ENCODE measurements at places on chromosomes 13 and 19.

- DNase-seq = peak; percentile 4
Observed at GRCh38 chr19:30070968-30071632, 129.1 kb downstream of the URI1 start.

- DNase-seq = no peak
Observed at GRCh38 chr19:42441049-42441445, 1.7 kb downstream of the CXCL17 start.

- DNase-seq = peak; percentile 80
Observed at GRCh38 chr19:15379999-15380647, 536 bp upstream of the AKAP8 start.

- peak; percentile 28 for DNase-seq
Observed at GRCh38 chr13:74575729-74576125, 441.5 kb upstream of the KLF12 start.

GRCh38 chr19:40424637-40425449, 949 bp downstream of the SERTAD1 start:
- no peak for DNase-seq

- DNase-seq = no peak
Observed at GRCh38 chr19:44032001-44032610, 6.9 kb downstream of the ZNF222 start.

DNA sequence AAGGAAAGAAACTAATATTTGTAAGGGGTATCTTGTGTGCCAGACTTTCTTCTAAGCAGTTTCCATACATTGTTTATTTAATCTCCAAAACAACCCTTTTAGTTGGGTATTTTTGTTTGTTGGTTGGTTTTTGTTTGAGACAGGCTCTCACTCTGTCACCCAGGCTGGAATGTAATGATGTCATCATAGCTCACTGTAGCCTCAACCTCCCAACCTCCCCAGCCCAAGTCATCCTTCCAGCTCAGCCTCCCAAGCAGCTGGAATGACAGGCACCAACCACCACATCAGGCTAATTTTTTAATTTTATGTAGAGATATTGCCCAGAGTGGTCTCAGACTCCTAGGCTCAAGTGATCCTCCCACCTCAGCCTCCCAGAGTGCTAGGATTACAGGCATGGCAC, 41.2 kb upstream of the LSM14A start:
- no peak for DNase-seq

DNA sequence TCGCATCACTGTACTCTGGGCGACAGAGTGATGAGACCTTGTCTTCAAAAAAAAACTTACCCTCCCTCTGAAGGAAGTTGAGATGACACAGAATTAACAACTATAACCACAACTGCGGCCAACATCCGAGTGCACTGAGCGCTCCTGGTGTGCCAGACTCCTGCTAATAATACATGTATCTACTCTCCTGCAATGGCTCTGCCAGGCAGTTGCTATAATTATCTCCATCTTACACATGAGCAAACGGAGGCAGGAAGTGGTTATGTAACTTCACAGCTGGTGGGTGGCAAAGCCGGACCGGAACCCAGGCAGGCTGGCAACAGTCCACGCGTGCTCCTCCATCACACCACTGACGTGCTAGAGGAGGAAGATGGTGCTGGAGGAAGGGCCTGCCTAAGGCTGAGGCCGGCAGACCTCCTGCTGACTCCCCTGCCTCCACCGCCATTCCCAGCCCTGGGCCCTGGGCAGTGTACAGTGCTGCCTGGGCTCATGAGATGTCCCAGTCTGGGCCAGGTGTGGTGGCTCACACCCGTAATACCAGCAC, 12.6 kb downstream of the XRCC1 start:
- DNase-seq = peak; percentile 73

DNA sequence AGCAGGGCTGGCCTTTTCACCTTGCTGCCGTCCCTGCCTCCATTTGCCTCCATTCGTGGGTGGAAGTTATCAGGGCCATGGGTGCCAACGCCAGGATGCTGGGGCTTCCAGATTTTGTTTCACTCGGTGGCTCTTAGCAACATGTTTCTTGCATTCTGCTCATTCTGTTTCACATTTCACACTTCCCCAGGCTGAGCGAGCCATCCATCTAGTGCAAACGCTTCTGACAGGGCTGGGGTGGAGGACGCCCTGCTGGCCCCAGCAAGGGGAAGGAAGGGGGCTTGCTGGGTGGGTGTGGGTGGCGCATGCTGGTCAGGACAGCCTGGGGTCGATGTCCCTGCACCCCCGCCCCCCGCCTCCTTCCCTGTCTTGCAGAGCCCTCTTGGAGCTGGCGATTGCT, 165.2 kb downstream of the URI1 start:
- DNase-seq = no peak

GRCh38 chr13:76516013-76516412, 370.2 kb downstream of the KCTD12 start:
- no peak for DNase-seq

- peak; percentile 88 for DNase-seq
Observed at GRCh38 chr19:51422053-51422448, 4.6 kb upstream of the SIGLEC10 start.

DNA sequence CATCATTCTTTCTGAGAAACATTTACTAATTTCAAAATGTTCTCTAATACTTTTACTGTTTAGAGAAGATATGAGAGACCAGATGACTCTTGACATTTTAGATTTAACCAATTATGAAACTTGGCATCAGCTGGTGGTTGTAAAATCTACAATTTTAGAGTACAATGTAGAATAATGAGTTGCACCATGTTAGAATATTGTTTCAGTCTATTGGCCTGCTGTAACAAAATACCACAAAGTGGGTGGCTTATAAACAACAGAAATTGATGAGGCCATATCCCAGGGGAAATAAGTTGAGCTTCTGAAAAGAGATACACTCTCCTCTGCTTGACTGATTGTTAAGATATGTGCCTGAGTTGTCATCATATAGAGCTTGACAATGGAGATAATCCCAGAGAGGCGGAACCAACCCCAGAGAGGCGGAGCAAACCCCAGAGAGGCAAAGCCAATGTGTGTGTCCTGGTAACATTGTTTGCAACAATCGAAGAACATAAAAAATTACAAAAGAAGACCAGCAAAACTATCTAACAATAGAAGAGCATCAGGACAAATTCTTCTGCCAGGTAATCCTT, 373.0 kb upstream of the SLITRK1 start:
- DNase-seq = no peak

GRCh38 chr19:17333611-17334413, 843 bp downstream of the ANO8 start:
- peak; percentile 53 for DNase-seq

DNA sequence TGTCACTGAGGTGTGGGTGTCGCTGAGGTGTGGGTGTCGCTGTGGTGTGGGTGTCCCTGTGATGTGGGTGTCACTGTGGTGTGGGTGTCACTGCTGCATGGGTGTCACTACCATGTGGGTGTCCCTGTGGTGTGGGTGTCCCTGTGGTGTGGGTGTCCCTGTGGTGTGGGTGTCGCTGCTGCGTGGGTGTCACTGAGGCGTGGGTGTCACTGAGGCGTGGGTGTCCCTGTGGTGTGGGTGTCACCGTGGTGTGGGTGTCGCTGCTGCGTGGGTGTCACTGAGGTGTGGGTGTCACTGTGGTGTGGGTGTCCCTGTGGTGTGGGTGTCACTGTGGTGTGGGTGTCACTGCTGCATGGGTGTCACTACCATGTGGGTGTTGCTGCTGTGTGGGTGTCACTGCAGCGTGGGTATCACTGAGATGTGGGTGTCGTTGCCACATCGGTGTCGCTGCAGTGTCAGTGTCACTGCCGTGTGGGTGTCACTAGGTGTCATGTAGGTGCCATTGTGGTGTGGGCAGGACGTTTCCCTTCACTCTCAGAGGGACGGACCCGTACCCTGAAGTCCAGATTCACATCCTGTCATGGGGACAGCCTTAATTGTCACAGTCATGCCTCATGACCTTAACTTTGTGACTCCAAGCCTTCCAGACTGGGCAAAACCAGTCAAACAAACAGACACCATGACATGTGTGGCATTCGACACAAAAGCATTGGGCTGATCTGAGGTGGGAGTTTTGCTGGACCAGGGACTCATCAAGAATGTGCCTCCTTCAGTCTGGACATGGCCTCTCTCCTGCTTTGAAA, 12.7 kb upstream of the GAS6 start:
- no peak for DNase-seq

DNA sequence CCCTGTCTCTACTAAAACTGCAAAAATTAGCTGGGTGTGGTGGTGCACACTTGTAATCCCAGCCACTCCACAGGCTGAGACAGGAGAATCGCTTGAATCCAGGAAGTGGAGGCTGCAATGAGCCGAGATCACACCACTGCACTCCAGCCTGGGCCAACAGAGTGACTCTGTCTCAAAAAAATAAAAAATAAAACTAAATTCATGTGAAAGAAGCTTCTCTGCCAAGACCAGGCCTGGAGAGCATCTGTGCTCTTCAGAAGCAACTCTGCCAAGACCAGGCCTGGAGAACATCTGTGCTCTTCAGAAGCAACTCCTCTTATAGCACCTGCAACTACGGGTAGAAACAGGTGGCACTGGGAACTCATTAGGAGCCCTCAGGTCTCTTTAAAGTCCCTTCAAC, 37.7 kb downstream of the CRYL1 start:
- DNase-seq = no peak

GRCh38 chr13:63460462-63461090, 2044.9 kb upstream of the PCDH20 start:
- no peak for DNase-seq

- no peak for DNase-seq
Observed at GRCh38 chr13:95117092-95117491, 184.2 kb downstream of the ABCC4 start.

DNA sequence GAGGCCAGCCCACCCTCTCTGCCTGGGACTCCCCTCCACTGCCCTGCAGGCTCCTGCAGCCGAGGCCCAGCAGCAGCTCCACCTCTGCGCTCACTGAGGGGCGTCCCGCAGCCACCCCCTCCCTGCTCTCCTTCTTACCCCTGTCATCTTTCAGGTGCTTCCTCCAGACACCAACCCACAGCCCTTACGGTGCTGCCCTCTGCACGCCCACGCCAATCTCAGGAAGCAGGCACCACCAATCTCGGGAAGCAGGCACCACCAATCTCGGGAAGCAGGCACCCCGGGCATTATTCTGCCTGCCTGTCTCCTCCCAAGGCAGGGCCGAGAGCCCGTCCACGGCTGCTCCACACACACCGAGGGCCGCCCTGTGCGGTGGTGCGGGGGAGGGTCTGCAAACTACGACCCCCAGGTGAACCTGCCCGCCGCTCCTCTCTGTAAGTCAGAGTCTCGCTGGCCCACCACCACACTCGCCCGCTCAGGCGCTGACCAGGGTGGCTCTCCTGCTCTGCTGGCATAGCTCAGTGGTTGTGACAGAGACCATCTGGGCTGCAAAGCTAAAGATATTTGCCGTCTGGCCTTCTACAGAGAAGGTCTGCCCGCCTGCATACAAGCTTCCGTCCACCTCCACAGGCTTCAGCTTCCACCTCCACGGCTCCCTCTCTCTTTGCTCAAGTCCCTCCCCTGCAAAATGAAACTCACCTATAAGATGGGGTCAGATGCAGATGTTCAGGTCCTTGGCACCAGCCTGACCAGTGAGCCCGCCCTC, 2.9 kb downstream of the LSM7 start:
- no peak for DNase-seq

- no peak for DNase-seq
Observed at GRCh38 chr13:25247360-25247759, 39.9 kb downstream of the MTMR6 start.

DNA sequence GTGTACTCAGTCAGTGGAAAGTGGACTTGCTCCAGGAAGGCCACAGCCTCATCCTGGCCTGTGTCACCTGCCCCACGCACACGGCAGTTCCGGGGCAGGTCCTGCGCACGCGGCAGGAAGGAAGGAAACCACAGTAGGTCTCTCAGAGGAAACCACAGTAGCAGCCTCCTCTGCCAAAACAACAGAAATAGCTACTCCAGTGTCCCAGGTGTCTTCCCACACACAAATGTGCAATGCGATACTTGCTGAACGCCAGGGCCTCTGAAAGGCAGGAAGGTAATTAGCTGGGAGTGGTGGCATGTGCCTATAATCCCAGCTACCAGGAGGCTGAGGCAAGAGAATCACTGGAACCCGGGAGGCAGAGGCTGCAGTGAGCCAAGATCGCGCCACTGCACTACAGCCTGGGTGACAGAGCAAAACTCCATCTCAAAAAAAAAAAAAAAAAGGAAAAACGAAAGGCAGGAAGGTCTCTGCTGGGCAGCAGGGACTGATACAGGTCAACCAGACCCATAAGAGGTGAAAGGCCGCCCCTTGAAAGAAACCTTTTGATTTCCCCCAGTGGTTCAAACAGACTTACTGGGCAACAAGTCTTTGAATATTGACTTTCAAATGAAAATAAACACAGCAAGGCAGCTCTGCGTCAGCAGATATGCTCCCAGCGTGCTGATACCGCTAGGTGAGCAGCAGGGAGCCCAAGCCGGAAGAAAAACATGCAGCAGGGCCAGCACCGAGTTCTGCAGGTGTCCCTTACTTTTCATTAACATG, 49.5 kb downstream of the CRYL1 start:
- DNase-seq = peak; percentile 59

DNA sequence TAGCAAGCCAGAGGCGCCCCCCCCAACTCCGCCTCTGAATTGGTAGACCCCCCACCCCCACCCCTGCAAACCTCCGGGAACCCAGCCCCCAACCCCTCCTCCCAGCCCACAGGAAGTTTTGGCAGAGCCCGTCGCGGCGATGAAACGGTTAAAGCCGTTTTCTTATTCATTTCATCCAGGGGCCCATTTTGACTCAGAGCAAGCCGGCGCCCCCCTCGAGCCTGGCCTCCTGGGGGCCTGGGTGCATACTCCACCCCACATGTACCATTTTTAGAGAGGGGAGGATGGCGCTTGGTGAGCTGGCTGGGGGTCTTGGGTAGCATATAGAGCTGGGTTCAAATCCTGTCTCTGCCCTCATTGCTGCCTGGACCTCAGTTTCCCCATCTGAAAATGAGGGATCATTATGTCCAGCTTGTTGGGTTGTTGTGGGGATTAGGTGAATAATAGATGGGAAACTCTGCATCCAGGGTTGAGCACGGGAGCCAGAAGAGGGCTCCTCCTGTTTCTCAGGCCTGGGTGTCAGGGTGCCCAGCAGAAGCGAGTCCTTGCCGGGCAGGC, 7.9 kb upstream of the JUNB start:
- no peak for DNase-seq

DNA sequence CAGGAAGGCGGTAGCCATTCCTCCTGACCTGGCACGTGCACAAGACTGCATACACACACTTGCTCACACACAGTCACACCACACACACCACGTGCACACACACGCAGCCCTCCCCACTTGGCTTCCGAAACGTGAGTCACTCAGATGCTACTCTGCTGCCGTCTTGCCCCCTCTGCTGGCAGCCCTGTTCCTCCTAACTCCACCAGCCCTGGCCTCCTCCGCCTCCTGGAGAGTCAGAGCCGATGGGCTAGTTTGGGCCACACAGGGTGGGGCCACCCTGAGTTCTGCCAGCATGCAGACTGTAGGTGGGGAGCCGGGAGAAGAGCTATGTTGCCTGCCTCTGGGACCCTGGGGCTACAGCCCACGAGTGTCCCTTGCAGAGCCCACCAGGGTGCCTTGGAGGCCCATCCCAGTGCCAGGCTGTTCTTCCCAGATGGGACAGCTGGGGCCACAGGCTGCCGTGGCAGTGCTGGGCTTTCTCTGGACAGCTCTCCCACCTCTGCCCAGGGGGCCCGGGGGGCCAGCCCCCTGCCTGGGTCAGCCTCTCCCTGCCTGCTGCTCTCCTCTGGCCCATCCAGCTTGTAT, 12.1 kb downstream of the PIN1 start:
- DNase-seq = peak; percentile 28

All from transverse colon (tissue), 4 donors.